ENCODE measurements at places on chromosomes 1 and 21.

DNA sequence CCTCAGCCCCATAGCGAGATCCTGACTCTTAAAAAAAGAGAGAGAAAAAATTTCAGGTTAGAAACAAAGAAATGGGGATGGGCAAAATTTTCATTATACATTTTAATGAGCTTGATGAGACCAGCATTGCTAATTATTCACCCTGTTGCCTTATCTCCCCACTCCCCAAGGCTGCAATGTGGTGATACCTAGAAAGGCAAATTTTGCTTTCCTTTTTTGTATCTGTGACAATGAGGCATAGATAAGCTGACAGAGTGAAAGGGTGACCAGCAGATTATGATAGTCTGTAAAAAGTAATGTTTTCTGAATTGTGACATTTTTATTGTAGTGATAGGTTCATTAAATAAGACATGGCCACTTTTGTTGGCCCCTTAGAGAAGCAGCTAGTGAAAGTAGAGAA, 12.9 kb downstream of the SRRM1 start:
- no peak for DNase-seq

GRCh38 chr1:108814343-108815125, 42.4 kb downstream of the AKNAD1 start:
- DNase-seq, result no peak

- no peak for DNase-seq
These were observed 331.8 kb downstream of the NEGR1 start for GRCh38 chr1:71950579-71950978.

GRCh38 chr1:201528631-201529252, 10.2 kb upstream of the NAV1 start:
- no peak for DNase-seq

DNA sequence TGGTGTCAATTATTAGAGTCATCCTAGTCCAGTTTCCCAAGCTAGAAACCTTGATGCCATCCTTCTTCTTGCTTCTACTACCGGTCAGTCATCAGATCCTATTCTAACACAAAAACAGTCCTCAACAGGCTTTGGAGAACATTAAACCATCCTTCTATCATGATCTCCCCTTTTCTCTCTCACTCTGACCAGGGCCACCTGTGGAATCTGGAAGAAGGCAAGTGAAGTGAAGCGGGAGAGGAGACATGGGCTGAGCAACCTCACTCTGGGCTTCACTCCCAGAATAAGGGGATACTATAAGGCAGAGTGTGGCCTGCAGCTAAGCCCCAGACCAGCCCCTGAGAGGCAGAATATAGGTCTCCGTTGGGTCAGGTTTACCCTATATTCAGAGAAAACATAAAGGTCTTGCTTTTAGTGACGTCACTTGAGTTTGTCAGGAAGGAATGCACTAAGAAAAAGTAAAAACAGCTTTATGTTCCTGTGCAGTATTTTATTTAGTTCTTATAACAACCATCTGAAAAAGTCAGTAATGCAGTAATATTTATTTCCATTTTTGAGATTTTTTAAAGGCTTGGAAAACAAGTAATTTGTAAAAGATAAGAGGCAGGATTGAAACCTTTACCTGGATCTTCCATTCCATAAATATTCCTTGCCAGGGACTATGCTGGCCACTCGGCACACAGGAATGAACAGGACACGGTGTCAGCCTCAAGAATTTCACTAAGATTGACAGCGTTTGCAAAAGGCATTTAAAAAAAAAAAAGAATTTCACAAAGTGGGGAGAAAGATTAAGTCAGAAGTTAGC, 61.3 kb downstream of the NFASC start:
- DNase-seq, result no peak

GRCh38 chr1:9510130-9510529, 29.1 kb upstream of the SLC25A33 start:
- DNase-seq, result no peak

GRCh38 chr1:231866392-231867331, 240.1 kb downstream of the DISC1 start:
- peak; percentile 52 for DNase-seq

DNA sequence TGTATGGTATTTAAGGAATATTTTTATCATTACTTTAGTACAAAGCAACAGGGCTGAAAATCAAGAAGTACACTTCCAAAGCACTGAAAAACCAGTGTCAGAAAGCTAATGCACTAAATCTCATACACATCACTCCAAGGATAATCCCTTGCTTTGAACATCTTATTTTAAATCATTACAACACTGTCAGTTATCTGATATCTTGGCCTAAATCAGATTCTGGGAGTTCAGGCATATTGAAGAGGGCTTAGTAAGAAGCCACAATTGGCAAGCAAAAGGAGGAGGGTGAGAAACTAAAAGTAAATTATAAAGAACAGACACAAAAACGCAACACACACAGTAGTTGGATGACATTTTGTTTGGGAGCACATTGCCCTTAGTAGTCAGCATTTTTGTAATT, 448.4 kb downstream of the PCP4 start:
- DNase-seq, result no peak

GRCh38 chr1:237981223-237981622, 90.5 kb upstream of the ZP4 start:
- no peak for DNase-seq

DNA sequence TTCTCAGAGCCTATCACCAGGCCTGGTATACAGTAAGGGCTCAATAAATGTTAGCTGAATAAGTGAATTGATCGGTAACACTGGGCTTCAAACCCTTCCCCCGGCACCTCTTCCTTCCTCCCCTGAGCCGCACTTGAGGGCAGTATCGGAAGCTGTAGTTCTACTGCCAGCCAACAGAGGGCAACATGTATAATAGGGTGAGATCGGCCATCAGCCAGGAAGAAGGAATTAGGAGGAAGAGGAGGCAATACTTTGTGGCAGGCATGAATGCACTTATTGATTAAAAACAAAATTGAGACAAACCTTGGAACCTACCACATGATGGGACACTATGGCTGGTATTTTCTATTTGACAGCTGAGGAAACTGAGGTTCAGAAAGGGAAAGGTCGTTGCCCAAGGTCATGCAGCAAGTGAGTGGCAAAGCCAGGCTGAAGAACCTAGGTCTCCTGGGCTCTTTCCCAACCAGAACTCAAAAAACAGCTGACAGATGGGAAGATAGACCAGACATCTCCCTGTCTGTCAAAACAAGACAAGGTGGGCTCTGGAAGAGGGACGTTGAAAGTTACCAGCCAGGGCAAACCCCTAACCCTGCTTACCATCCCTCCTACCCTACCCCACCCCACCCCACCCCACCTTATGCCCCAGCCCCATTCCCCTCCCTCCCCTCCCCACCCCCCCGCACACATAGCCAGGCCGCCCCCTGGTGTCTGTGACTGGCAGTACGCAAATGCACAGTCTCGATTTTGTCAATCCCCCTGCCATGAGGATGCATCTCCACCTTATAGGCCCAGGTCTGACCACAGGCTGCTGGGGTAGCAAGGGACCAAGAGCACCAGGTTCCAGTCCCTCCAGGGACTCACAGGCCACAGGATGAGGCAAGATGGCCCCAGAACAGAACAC, 107.3 kb upstream of the RUNX3 start:
- DNase-seq, result peak; percentile 66

GRCh38 chr1:37574834-37575480, 18.2 kb downstream of the DNALI1 start:
- DNase-seq, result no peak

- DNase-seq, result no peak
These were observed 28.1 kb upstream of the ZYG11A start for GRCh38 chr1:52814465-52814864.

- no peak for DNase-seq
These were observed 172.0 kb upstream of the CAMK1G start for GRCh38 chr1:209411491-209411929.

GRCh38 chr1:214404154-214404553, 123.2 kb downstream of the SMYD2 start:
- no peak for DNase-seq

GRCh38 chr1:224545571-224545970, 70.5 kb upstream of the CNIH3 start:
- DNase-seq, result no peak

DNA sequence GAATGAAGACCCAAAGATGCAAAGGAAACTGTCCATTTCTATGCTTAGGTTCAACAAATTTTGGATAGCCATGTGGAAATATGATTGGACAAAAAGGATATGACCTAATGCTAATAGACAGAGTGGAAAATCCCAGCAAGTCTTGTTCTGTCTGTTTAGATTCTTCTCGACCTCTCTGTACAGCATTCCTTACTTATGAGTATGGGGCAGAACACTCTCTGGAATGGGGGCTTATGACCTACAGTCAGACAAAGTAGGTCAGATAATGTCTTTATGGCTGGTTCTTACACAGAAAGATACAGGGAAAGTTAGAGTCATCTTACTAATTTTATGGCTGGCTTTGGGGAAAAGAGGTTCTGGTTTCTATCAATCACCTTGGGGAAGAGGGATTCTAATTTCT, 2.8 kb downstream of the GCSAML start:
- no peak for DNase-seq

DNA sequence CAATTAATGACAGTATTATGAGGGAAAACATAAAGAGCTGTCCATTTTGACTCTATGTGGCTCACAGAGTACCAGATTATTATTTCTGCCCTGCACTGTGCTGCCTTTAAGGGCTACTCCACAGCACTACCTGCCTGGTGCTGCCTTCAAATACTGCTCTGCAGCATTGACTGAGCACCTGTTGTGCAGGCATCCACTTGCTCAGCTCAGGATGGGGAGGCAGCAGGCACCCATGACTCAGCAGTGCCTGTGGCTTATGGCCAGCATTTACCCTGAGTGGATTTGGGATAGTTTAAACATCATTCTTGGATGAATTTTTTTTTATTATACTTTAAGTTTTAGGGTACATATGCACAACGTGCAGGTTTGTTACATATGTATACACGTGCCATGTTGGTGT, 953 bp upstream of the KPRP start:
- DNase-seq, result no peak

- no peak for DNase-seq
These were observed 36.8 kb upstream of the KIF1B start for GRCh38 chr1:10173582-10173981.

GRCh38 chr1:77857552-77857951, 30.9 kb upstream of the NEXN start:
- DNase-seq, result no peak

GRCh38 chr1:71046891-71047634, 553 bp downstream of the PTGER3 start:
- DNase-seq, result no peak

DNA sequence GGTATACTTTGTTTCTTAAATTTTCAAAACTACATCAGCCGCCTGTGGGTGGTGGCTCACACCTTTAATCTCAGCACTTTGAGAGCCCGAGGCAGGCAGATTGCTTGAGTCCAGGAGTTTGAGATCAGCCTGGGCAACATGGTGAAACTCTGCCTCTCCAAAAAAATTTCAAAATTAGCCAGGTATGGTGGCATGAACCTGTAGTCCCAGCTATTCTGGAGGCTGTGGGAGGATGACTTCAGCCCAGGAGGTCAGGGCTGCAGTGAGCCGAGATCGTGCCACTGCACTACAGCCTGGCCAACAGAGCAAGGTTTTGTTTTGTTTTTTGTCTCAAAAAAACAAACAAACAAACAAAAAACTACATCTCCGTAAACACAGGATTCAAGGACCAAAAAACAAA, 3.3 kb downstream of the EYA3 start:
- DNase-seq, result no peak

DNA sequence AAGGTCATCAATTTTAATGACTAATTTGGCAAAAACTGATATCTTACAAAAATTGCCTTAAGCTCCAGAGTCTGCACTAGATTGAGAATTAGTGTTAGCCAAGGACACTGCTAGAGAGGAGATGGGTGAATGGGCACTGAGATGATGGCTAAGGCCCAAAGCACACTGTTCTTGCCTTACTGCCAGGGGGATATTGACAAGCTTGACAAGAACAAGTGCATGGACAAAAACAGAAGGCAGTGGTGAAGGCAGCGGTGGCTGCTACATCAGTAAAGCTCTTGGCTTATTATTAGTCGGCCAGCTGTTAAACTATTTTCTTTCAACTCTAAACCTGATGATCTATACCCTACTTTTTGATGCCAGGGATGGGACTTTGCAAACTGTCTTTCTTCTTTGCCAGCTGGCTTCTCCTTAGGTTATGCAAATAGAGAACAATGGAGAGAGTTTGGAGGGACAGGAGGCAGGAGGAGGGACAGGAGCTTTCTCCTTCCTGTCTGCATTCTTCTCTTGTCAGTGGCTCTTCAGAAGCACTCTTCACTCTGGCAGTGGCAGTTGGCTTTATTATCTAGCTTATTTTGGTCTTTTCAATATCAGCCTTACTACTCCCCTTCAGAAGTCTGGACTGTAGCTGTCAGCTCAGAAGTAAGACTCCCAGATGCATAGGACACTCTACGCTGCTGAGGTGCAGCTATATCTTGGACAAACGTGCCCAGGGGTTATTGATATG, 853.5 kb upstream of the TMPRSS15 start:
- no peak for DNase-seq

- DNase-seq, result no peak
These were observed 54.6 kb upstream of the IPO9 start for GRCh38 chr1:201774224-201774982.

GRCh38 chr21:42613756-42614155, 39.7 kb upstream of the PDE9A start:
- DNase-seq, result no peak

- DNase-seq, result no peak
These were observed 52.7 kb downstream of the POFUT2 start for GRCh38 chr21:45234965-45235364.

- no peak for DNase-seq
These were observed 192.2 kb downstream of the TRABD2B start for GRCh38 chr1:47805018-47805417.

DNA sequence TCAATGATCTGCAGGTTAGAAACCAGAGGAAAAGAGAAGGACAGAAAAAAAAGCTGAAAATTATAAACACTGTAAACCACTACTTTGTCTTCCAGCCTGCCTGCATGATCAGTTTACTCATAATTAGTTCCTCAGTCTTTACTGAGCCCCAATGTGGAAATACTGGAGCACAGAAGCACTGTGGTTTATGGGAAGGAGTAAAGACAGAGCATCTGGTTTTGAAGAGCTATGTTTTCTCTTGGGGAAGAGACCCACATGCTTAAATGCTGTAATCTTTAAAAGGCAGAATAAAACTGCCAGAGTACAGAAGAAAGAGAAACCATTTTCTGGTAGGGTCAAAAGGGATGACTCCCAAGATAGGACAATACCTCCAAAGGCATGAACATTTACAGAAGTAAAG, 159.0 kb upstream of the ZNHIT6 start:
- no peak for DNase-seq

GRCh38 chr1:6657138-6657537, 32.5 kb downstream of the THAP3 start:
- no peak for DNase-seq

- DNase-seq, result no peak
These were observed 339.0 kb downstream of the PLPP3 start for GRCh38 chr1:56240400-56240799.

DNA sequence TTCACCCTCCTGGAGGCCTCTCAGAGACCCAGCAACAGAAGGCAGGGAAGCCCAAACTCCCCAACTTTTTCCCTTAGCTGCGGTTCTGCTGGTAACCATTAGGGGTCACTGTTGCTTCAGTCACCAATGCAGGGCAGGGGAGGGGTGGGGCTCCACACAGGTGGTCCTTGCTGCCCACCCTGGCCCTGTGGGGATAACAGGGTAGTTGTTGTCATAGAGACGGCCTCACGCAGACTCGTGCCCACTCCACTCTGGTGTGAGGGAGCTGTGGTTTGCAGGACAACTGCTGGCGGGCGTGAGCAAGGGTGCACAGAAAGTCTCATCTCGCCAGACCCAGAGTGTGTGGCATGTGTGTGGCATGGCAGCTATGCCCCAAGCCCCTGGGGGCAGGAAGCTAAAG, 19.9 kb downstream of the INSRR start:
- DNase-seq, result no peak
